ENCODE measurements at places on chromosomes 12 and 14.

- DNase-seq, result no peak
Measured at GRCh38 chr14:103214461-103214958, 91.2 kb downstream of the TNFAIP2 start.

DNA sequence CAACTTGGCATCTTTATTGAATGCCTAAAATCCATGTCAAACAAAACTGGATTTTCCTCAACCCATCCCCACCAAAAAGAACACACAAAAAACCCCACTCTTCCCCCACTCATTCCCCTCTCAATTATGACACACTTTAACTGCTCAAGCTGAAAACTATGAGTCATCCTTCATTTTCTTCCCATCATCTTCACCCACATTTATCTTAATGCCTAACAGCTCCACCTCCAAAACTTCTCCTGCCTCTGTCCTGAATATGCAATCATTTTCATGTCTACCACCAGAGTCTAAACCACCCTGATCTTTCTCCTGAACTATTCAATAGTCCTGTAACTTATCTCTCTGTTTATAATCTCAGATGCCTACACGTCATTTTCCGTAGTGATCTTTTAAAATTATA lies 239.7 kb downstream of the BCAT1 start:
- no peak for DNase-seq

DNA sequence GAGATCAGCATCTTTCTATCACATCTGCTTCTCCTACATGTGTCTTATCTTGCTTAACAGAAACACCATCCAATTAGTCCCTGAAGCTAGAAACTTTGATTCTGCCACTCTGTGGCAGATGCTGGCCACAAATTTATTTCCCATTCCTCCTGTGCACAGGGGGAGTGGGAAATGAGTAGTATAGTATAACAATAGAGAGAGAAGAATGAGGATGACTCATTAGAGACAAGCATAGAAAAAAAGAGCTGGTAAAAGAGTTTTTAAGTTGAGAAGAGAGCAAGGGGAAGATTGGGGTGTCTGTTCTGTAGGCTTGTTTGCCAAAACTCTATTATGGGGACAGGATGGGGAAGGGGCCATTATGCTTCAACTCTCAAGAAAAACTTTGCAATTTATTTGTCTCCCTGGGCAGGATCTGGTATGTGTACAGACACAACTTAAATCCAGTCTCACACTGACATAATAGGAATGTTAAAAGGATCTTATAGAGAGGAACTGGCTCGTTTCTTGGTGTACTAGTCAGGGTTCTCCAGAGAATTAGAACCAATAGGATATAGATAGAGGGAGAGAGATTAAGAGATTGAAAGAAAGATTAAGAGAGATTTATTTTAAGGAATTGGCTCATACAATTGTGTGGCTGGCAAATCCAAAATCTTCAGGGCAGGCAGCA lies 142.6 kb upstream of the CPSF6 start:
- DNase-seq, result no peak

GRCh38 chr12:12582895-12583303 lies 20.2 kb upstream of the DUSP16 start:
- no peak for DNase-seq

DNA sequence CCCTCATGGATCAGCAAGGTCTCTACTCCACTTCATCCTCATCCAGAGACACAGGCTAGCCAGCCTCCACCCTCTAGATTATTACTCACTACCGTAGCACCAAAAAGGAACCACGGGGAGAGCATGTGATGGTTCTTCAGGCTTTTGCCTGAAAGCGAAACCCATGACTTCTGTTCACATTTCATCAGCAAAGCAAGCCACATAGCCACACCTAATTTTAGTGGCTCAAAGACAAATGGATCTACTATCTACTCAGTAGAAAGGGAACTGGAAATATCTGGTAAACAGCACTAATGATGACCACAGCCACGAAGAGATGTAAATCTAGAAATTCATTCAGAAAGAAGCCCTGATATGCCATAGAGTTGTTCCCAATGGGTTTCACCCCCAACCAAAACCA lies 51.4 kb downstream of the VCPKMT start:
- DNase-seq, result no peak

DNA sequence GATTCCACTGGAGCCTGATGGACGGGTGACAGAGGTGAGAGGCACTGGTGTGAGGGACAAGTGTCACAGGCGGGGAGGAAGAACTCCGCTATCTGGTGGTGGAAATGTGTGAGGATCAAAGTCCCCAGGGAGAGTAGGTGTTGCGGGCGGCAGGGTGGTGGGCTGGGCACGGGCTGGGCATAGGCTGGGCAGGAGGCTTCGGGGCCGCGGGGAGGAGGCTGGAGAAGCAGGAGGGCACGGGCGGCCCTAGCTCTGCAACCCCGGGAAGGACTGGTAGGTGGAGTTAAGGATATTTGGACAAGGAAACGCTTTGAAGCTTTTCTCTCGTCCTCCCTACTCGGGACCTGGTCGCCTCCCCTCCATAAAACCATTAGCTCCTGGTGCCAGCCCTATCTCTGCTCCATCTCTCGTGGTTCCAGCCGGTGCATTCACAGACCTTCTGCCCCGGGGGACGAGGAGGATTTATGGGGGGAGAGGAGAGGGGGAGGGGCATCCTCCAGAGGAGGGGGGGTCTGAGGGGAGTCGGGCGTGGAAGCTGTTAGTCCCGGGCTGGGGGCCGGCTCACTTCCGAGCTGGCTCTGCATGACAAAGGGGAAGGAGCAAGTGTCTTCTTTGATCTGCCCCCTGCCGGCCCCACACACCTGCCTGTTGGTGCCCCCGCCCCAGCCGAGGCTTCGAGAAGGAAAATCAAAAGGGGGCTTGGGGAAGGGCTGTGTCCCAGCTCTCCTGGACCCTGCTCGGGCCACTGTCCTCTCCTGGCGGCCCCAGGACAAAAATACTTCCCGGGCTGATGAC lies 504 bp downstream of the WNT5B start:
- DNase-seq, result no peak

GRCh38 chr14:35412272-35413056 lies 7.9 kb upstream of the NFKBIA start:
- no peak for DNase-seq
